ENCODE measurements at places on chromosomes 2 and 18.

GRCh38 chr2:240368781-240369331, 66.6 kb upstream of the GPC1 start:
- DNase-seq, result no peak

- DNase-seq, result no peak
These were observed 101.3 kb downstream of the CELF4 start for GRCh38 chr18:37464257-37464656.

GRCh38 chr2:157603198-157603597, 25.5 kb downstream of the ACVR1C start:
- no peak for DNase-seq

DNA sequence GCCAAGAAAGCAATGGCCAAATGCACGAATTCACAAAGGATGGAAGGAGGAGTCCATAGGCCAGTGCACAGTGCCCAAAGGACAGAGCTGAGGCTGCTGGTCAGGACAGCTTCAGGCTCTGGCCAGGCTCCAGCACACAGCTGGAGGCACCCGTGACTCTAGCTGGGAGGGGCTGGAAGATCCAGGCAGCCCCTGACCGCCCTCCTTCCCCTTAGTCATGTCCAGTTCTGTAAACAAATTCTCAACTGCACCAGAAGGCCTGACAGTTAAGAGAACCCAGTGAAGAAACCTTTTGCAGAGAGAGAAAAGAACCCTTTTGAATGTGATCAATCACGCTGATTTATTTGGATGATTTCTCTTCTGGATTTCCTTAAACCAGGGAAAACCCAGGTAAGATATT, 7.7 kb upstream of the YWHAQ start:
- peak; percentile 93 for DNase-seq

- no peak for DNase-seq
These were observed 36.2 kb downstream of the ADNP2 start for GRCh38 chr18:80145196-80145804.

- no peak for DNase-seq
These were observed 293.1 kb upstream of the ID2 start for GRCh38 chr2:8388781-8389180.

- DNase-seq, result peak; percentile 66
These were observed 32.7 kb upstream of the ABCA12 start for GRCh38 chr2:215171151-215171550.

- DNase-seq, result no peak
These were observed 48.1 kb downstream of the LHCGR start for GRCh38 chr2:48707466-48707865.

- DNase-seq, result no peak
These were observed 128.4 kb downstream of the NBAS start for GRCh38 chr2:15432642-15433256.

DNA sequence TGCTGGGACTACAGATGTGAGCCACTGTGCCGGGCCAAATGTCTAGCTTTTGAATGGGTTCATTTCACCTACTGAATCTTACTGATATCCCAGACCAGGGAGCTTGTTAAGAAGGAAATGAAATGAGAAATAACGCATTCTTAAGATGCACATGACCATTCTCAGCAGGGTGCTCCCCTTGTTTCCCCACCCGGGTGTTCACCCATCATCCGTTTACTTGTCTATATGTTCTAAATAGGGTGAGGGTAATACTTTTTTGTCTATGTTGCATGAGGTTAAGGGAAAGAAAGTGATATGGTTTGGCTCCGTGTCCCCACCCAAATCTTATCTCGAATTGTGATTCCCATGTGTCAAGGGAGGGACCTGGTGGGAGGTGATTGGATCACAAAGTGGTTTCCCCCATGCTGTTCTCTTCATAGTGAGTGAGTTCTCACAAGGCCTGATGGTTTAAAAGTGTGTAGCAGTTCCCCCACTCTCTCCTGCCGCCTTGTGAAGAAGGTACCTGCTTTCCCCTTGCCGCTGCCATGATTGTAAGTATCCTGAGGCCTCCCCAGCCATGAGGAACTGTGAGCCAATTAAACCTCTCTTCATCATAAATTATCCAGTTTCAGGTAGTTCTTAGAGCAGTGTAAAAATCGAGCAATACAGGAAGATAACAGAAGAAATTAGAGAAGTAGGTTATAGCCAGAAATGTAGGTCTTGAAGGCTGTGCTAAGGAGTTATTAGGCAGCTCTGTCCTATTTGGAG, 129.1 kb downstream of the DDX1 start:
- DNase-seq, result no peak

- no peak for DNase-seq
These were observed 97.7 kb downstream of the XRCC5 start for GRCh38 chr2:216206821-216207220.

DNA sequence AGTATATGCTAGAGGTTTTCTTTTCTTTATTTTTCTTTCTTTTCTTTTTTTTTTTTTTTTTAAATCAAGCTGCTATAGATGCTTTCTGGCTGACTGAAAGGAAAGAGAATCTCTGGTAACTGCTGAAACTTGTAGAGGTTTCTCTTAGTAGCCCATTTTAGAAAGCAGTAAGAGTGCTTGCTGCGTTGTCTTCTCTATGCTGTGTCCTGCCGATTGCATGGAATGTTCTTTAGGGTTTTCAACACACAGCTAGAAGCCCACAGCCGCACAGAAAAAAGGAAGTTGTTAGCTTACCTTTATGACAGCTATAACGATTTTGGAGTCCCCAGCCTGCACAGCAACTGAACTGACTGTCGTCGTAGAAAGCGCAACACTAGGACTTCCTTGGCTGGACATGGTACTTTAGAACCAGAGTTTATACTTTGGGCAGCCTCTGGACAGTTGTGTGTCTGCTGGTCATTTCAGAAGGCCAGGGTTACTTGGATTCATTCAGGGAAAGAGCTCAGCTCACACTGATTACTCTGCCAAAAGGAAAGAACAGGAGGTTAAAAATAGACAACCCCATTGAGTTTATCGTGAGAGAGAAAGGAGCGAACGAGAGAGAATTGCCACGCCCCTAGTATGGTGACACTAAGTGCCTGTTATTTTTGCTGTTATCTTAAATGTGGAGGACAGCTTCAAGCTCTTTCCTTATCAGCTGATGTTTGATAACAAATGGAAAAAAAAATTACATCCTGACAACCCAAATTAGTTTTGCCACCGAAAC, at the start of gene CCDC141:
TSS of gene CCDC141 (minus strand) at position 592 of the 766 bp plus-strand sequence. CDS start at position 396, 196 bp downstream.
- peak; percentile 92 for DNase-seq

DNA sequence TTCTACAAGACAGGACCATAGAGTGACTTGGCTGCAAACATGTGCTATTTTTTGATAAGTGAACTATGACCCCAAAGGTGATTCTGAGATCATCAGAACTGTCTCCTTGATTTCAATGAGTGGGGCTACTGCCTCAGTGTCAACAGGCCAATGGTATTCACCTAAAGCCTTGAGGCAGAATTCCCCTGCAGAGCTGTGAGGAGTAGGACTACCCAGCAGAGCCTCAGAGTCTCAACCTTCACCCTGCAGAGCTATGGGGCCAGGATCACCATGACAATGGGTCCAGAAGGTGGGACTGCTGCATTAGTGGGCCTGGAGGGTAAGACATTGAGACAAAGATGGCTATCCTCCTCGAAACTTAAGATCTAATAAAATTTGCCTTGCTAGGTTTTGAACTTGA, 1668.2 kb upstream of the SLC39A10 start:
- DNase-seq, result no peak

DNA sequence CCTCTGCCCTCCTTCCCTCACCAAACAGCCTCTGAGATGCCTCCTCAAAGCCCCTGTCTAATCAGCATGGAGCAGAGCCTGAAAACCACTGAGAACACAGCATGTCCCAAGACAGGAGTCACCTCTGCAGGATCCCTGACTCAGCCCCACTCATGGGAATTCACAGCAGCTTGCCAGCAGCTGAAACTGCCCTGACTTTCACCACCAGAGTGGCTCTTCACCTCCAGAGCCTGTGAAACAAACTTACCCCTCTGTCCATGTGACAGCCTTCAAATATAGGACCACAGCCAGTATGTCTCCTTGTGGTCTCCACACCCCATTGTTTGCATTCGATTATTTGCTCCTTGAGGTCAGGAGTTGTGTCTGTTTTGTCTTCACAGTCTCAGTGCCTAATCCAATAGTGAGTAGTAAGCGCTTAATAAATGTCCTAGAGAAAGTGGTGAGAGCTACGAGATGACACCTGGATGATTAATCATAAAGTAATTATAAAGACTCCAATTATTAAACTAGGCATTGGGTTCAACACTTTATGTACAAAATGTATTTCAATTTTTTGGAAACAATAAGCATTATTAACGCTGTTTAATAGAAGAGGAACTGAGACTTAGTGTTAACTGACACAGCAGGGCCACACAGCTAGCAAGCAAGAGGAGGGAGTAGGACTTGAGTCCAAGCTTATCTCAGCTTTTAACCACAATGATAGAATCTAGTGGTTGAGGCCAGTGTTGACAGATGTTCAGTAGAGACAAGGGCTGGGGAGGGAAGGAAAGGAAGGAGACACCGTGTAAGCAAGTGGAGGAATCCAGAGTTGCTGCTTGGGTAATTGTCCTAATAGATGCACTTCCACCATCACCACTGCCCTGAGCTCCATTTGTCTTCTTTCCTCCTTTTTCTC, 358.7 kb upstream of the TNP1 start:
- peak; percentile 61 for DNase-seq

DNA sequence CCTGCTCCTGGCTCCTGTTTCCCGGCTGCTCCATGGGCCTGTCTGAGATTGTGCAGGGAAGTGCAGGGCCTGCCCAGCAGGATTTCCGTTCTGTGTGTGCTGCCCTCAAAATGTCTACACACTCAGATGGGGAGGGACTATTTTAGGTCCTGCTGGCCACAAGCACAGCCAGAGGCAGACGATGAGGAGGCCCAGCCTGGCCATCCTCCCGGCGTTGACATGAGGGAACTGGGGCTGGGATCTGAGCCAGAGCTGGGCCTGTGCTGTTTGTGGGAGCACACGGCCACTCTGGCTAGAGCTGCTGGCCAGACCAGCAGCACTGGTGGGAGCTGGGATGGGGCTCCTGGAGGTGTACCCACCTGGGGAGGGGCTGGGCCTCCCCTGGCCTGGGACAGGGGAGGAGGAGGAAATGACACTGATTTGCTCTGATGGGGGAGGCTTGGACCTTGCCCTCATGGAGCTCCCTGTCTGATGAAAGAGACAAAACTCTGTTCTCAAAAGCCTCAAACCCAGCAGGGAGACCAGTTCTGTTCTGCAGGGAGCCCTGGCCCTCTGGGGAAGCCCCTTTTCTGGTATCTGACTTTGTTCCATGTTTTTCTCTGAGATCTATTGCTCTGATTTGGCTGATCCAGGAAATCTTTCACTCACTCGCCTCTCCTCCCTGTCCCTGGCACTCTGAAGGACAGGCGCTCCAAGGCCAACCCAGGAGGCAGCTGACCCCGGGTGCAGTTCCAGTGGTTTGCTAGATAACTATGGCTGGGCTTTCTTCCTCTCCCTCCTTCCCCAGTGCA, 161.8 kb downstream of the DYSF start:
- peak; percentile 78 for DNase-seq

- DNase-seq, result no peak
These were observed 8.2 kb upstream of the TTC21B start for GRCh38 chr2:165961818-165962217.

DNA sequence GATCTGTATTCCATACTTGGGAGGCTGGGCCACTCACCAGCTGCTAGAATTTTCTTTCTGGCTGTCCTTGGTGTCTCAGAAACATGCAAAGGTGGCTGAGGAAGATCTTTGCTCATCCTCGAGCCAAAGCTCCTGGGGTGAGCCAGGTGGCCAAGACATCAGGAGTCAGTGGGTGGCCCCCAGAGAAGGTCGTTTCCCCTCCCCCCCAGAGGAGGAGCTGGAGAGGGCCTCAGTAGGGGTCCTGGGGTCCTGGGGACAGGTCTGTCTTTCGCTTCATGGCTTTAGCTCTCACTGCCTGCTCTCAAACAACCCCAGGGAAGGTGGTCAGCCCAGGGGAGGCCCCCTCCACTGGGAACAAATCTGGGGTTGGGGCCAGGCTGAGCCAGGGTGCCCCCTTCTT, 13.6 kb downstream of the KCNK3 start:
- no peak for DNase-seq

DNA sequence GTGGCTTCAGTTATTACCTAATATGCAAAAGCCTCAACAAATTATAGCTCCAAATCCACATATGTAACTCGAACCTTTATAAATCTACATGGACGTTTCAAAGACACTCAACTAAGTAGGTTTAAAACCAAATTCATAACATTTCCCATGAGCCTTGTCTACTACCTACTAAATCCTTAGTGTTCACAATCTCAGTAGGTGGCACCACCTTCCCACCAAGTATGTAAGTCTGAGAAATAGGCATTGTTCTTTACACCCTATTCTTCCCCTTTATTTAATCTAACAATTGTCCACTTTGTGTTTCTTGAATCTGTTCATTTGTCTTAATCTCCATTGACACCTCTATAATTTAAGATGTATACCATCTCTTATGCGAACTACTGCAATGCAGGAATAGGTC, 4.6 kb downstream of the PIGN start:
- DNase-seq, result no peak

DNA sequence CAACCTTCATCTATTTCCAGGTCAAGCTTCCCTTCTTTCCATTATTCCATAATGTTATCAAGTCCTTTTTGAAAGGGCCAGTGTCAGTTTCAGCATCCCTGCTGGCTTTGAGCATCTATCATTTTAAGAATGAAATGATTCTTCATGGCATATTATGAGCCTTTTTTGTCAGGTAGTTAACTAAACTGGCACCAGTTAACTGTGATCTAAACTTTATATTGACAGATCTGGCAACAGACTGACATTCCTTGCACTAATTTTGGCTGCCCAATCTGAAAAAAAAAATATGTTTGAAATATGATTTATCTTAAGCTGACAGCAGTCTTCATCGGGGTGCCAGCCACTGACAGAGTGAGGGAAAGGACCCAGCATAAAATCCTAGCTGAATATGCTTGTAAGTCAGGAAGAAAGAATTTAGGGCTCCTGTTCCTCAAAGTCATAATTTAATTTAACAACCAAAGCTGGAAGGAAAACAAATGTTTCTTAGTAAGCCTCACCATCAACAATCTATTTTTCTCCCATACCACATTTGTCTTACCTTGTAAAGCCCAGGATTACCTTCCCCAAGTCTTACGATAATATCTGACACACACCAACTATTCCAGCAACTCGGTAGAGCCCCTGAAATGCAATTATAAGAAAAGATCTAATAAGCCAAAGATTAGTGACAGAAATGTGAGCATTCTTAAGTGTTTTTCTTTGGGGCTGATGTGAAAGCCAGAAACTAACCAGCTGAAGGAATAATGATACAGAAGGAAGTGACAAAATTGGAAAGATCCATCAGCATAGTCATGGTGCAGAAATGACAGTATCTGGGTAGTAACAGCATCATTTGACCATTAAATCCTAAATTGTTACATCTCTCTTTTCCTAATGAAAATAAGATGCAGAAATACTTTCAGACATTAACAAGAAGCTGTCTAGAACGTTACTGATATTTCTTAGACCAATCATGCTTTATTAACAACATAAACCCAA, 228.1 kb downstream of the RBM43 start:
- DNase-seq, result no peak

GRCh38 chr2:64021578-64021977, 2.4 kb upstream of the VPS54 start:
- no peak for DNase-seq

- DNase-seq, result no peak
These were observed 44.4 kb downstream of the G6PC2 start for GRCh38 chr2:168945508-168945907.

- no peak for DNase-seq
These were observed 4.1 kb downstream of the ITGA6 start for GRCh38 chr2:172431463-172431862.
